ENCODE measurements at places on chromosomes 2 and 18. TPM values are rescaled to one million over a fixed set of nuclear protein-coding genes. Genes with fewer than 3 reads are reported as not detected.
A peak's percentile ranks its signal among the peaks of the same experiment; 100 is the strongest.

- DNase-seq: no peak
Measured at GRCh38 chr2:8623958-8624591, 57.8 kb upstream of the ID2 start.

GRCh38 chr18:75003764-75004690 lies 204.9 kb downstream of the PTGR3 start:
- no peak for DNase-seq

DNA sequence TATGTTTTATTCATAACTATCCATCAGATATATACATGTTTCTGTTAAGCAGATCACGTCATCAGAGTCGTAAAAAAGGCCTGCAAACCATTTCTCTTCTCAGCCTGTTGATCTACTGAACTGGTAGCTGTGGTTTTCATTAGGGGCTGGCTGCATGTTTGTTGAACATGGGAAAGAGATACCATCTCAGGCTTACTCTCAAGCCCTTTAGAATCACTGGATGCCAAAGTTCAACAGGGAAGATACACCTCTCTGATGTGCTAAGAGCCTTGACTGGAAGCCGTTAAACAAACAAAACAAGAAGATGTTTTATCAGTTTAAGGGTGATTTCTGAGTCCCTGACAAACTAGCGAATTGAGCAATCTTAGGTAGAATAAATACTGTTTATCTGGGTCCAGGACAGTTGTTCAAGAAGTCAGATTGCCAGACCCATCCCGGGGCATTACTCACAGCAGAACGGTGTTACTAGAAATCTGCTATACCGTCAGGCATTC lies 94.5 kb upstream of the LMAN1 start:
- DNase-seq: no peak

- peak; percentile 72 for DNase-seq
Measured at GRCh38 chr2:239143858-239144712, 256.7 kb downstream of the HDAC4 start.

- no peak for DNase-seq
Measured at GRCh38 chr18:6941996-6942395, 175.6 kb downstream of the LAMA1 start.

DNA sequence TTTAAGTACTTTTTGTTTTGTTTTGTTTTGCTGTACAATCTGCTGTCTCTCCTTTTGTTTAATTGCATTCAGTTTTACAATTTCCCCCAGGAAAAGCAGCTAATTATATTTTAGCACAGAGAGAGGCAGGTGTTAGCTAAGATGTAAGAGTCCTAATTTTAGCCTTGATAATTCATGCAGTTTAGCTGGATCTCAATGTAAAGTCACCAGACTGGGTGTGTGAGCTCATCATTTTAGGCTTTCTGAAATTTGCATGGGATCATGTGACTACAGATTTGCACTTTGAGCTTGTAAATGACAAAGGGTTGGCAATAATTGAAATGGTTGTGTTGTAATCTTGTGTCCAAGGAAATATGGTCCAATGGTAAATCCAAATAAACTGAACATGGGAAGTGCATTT lies 68.5 kb downstream of the ETAA1 start:
- DNase-seq: no peak

- DNase-seq: no peak
Measured at GRCh38 chr18:67453901-67454300, 62.6 kb downstream of the DSEL start.

DNA sequence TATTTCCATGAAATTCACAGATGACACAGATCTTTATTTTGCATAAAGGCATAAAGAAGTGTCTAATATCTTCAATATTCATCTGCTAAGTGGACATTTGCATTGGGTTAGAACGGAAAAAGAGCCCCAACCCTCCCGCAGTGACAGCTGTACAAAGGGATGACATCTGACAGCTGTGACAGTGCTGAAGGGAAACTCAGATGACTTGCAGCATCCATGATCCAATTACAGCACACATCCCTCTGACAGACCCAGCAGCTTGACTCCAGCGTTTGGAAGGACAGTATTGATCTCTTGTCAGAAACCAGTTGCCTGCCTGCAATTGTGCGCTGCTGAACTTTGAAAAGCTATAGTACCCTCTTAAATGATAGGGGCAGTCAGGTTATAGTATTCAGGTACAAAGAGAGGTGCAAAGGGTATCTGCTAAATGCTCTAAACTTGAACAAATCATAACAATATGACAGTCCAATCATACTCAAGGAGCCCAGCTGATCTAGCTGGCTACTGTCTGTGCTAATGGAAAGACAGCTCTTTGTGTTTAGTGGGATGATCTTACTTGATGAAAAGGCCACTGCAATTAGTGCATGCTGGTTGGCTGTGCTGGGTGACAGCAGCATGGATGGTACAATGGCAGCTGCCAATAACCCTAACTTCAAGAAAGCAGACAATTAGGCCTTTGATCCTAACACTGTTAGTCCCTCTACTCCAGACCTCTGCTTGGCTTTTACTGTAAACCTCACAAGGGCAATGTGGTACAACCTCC lies 599.2 kb downstream of the NR4A2 start:
- DNase-seq: no peak

GRCh38 chr2:268323-268722 lies 3.6 kb downstream of the ACP1 start:
- no peak for DNase-seq

DNA sequence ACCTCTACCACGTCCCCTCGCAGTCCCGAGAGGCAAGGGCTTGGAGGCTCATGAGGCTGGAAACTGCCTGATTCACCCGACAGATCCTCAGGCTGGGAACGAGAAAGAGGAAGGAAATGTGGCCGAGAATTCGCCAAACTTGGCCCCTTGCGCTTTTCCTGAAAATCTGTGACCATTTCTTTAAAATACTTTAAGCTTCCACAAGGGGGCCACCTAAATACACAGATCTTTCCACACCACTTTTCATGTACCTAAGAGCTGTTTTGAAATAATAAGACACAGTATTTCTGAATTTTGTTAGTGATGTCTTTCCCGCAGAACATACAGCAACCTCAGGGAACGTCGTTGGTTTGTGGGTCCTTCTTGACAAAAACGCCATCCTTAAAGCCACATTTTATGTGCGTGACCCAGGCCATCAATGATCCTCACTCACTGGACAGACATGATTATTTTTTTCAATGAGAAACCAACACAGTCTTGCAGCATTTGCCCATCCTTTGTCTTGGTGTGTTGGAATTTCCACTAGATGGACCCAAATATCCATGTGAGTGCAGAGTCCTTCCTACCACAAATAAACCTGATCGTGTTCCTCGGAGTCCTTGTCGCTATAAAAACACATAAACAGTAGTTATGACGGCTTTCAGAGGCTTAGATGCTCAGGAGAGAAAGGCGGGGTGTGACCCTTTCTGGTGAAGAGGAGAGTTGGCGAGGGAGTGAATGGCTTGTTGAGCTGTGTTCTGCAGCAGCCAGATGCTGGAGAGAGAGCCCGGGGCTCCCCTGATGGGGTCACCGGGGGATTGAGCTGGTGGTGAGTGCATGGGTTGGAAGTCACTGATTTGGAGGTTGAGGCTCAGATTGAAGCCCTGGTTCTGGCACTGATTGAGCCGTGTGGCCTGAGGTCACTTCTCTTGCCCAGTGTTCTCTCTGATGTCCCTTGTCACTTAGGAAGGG lies 25.0 kb downstream of the DCDC2C start:
- DNase-seq: no peak

- DNase-seq: no peak
Measured at GRCh38 chr2:45567288-45567963, 43.6 kb downstream of the SRBD1 start.

- DNase-seq: no peak
Measured at GRCh38 chr2:197600306-197600705, 75.1 kb downstream of the RFTN2 start.

DNA sequence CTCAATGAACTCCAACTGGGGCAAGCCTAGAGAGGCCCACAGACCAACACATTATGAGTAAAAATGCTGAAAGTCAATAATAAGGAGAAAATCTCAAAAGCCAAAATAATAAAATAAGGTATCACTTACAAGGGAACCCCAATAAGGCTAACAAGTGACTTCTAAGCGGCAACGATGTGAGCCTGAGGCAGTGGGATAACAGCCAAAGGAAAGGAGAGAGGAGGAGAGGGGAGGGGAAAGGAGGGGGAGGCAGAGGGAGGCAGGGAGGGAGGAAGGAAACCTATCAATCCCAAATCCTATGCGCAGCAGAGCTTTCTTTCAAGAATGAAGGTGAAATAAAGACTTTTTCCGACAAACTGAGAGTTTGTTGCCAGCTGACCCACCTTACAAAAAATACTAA lies 6.0 kb upstream of the NFATC1 start:
- DNase-seq: no peak

GRCh38 chr2:209619782-209620181 lies 151.8 kb upstream of the UNC80 start:
- no peak for DNase-seq

DNA sequence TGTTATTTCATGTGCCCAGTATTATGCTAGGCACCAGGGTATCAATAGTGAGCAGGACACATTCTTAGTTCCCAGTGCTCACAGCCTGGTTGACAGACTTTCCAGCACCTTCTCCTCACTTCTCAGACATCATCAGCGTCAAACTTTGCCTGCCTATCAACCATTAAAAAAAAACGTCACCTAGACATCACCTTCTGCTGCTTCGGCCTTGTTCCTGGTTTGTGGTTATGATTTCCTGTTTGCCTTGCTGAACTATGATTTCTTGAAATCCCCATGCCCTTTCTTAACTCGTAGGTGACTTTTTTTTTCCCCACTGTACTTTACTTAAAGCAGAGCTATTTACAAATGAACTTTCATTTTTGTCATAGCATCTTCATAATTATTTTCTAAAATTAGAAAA lies 60.4 kb upstream of the NABP1 start:
- DNase-seq: no peak

The SH3BP4 gene
- 31.5 TPM for polyA plus RNA-seq

The MYOM1 gene
- polyA plus RNA-seq: 0.06 TPM

The CXCR2 gene
- polyA plus RNA-seq: 2.2 TPM

The SCN3A gene
- not detected for polyA plus RNA-seq

The PKDCC gene
- 115 TPM for polyA plus RNA-seq

The FBXO36 gene
- polyA plus RNA-seq: 3.4 TPM

The MSTN gene
- polyA plus RNA-seq: not detected

The COL3A1 gene
- 0.06 TPM for polyA plus RNA-seq
